Cardiac muscle cell (in vitro differentiated cells and primary cell): ENCODE measurements at places on chromosomes 2 and 18.

DNA sequence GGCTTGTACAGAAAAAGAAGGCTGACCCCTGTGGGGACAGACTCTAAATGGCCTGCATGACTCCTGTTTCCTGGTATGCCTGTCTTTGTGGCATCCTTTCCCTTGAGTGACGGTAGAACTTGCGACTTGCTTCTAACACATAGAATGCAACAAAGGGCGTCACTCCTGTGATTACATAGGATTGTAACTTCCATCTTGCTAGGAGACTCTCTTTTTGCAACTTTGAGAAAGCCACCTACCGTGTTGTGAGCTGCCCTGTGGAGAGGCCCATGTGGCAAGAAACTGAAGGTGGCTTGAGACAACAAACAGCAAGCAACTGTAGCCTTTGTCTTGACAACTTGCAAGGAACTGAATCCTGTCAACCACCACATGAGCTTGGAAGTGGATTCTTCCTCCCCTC lies 46.5 kb downstream of the THNSL2 start:
- DNase-seq, result no peak

DNA sequence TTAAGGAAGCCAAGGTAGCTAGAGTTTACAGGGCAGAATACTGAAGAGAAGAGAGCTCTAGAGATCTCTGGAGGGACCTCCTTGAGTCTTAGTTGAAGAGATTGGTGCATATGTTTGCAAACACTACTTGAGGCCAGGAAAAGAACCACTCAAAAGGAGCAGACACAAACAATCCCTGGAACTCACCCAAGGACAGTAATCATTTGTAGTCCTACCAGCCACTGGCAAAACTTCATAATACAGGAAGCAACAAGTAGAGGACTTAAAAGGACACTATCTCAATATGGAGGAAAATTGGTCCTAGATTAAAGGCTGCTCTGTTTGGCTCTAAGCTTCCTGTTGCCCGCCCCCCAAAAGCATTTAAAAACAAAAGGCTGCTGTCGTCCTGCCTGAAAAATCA lies 46.9 kb upstream of the UBXN4 start:
- DNase-seq, result no peak

GRCh38 chr2:141501752-141502151 lies 629.1 kb downstream of the LRP1B start:
- DNase-seq, result no peak

- no peak for DNase-seq
Observed at GRCh38 chr2:236179236-236180075, 11.3 kb upstream of the GBX2 start.

- DNase-seq, result peak; percentile 42
Observed at GRCh38 chr2:161139098-161139987, 20.9 kb upstream of the TANK start.

- DNase-seq, result no peak
Observed at GRCh38 chr2:152385650-152386049, 50.7 kb downstream of the FMNL2 start.

DNA sequence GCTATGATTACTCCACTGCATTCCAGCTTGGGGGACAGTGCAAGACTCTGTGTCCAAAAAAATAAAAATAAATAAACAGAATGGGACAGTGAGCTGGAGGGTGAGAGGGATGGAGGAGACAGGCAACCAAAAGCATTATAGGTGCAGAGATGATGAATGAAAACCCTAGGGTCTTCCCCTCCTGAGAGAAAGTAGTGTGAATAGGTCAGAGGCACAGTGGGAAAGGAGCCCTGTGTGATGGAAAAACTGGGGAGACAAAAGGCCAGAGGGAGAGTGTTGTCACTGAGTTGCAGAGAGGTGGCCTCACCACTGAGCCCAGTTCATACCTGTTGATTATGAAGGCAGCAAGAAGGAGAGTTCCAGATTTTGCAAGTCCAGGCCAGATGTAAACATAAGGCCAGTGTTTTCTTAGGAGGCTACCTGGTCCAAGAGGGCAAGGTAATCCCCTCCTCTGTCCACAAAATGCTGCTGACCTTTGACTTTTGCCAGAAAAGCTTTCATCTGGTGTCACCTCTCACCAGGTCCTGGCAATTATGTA lies 17.6 kb upstream of the AGFG1 start:
- no peak for DNase-seq

DNA sequence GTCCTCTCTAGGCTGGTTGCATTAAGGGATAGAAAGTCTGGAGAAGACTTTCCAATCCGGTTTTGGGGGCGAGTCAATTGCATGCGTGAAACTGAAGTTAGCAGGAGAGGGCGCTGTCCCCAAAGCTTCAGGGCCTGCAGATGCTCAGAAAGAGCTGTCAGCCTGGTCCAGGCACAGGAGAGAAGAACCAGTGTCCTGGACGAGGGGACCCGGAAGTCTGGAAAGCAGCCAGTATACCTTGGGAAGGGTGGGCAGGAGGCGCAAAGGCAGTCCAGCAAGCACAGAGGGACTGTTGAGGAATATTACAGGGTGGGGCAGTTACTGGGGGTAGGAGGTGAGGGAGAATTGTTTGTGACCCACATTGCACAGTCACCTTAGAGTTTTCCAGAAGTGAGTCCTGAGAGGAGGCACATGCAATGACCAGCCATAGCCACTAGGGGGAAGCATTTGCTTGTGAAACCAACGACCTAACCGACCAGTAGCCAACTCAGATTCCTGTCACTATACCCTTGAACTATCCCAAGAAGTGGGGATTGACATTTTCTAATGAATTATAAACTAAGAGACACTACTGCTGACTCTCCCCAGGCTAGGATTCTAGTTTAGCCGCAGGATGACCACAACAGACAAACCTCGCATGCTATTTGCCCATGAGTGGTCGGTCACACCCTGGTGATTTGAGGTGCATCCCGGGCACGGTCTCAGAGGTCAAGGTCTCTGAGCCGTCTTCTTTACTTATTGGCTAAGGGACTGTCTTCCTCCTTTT lies 172.8 kb downstream of the RDH14 start:
- DNase-seq, result peak; percentile 88

GRCh38 chr18:58793361-58793760 lies 71.3 kb upstream of the ZNF532 start:
- peak; percentile 84 for DNase-seq

- no peak for DNase-seq
Observed at GRCh38 chr2:122808286-122808969, 1053.0 kb downstream of the TSN start.

DNA sequence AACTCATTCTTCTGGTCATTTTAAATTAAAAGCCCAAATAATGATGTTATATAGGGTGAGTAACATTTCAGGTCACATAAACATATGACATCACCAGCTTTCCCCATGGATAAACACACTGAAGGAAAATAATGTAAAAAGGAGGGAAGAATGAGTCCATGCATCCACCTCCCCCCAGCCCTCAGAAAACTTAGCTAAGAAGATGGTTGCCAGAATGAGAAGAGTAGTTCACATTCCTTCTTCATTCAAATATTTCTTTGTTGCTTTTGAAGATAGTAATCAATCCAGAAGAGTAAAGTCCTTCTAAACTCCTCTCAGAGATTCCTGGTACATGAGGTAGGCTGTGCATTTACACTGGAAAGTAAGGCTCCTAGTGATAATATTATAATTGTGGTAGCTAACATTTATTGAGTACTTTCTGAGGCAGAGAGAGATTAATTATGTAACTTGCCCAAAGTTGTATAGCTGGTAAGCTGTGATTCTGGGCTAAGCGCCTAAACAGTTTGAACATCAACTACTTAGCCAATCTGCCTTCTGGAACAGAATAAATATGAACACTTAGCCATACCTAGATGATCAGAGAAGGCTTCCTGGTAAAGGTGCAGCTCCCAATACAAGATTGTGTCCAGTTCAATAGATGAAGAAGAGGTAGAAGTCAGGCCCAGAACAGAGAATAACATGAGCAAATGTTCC lies 256.7 kb upstream of the FN1 start:
- no peak for DNase-seq

GRCh38 chr2:144452169-144452988 lies 67.5 kb downstream of the ZEB2 start:
- peak; percentile 59 for DNase-seq

GRCh38 chr2:11008773-11009172 lies 97.0 kb downstream of the KCNF1 start:
- DNase-seq, result no peak

DNA sequence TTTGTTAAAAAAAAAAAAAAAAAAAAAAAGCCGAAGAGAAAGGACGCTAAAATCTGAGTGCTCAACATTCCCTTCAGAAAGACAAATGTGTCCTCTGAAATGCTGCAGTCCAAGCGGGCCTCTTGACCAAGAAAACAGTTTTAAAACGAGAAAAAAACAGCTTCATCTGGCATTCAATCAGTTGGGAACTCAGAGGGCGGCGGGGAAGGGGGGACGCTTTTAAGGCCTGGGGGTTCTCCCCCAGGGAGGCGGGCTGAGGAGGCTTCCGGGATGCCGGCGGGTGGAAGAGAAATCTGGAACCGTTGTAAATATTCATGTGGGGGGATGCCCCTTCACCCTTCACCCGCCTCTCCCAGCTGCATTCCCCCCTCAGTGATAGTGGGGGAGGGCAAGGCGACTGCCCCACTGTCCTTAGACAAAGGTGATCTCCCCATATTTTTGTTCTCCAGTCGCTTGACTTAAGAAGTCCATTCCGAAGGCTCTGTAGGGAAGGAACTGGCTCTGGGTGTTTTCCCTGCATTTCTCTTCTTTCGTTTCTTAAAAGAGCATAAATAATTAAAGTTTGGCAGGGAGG lies 3.3 kb upstream of the HOXD11 start:
- no peak for DNase-seq

- no peak for DNase-seq
Observed at GRCh38 chr2:120817956-120818325, 82.3 kb downstream of the GLI2 start.

GRCh38 chr18:74310411-74310810 lies 5.2 kb upstream of the C18orf63 start:
- DNase-seq, result peak; percentile 56

DNA sequence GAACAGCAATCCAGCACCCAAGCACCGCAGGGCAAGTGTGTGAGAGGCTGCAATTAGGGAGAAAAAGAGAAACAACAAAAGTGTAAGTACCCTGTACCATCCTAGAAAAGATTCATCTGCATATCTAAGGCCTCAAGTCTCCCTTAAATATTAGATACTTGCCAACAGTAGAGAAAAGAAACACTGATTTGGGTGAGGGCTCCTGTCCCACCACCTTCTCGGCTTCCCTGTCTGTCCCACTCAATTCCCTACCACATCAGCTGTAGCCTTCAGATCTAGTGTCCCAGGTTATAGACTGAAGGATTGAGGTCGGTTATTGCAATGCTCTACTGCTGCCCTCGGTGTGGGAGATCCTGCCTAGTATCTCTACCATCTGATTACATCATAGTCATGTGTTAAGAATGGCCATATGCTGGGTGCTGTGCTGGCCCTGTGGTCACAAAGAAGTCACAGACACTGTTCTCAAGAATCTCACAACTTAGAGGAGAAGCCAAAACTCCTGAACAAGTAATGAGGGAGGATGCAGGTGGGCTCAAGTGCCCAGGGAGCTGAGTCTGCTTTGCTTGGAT lies 2.5 kb downstream of the RAX start:
- DNase-seq, result no peak

DNA sequence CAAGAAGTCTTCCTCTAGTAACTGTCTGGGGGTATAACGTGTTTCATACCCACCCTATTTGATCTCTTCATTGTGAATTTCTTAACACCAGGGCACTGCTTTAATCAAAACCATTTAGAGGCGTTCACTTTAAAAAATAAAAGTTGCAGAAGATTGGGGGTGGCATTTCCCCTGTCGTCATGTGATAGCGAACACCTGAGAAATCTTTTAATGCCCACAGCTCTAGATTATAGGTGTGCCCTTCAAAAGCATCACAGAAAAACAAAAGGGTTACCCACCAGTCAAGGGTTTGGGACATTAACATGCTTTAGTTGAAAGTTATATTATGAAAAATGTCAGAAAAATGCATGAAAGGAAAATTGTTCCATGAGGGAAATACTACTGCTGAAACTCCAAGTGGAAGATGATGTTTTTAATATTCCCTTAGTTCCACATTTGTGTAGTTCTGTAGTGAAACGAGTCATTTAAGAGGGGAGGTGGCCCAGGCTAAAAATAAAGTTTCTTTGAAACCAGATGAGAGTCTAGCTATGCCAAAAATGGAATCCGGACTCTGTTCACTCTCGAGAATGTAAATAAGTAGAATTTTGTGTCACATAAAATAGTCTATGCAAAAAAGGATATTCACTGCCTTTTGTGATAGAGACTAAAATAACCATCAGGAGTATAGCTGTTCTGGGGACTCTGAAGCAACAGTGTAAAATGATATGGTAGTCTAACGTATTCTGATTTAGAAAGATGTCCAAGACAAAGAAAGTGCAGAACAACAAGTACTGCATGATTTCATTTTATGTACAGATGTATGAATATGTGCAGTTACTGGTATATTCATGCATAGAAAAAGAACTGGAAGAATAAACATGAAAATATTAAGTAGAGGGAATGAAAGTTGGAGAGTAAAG lies 95.3 kb downstream of the TMEM247 start:
- no peak for DNase-seq

GRCh38 chr2:224751996-224752698 lies 36.0 kb upstream of the CCDC195 start:
- no peak for DNase-seq

GRCh38 chr2:198077477-198077876 lies 273.1 kb downstream of the PLCL1 start:
- no peak for DNase-seq

- DNase-seq, result peak; percentile 8
Observed at GRCh38 chr2:206230060-206230762, 44.3 kb upstream of the ZDBF2 start.

DNA sequence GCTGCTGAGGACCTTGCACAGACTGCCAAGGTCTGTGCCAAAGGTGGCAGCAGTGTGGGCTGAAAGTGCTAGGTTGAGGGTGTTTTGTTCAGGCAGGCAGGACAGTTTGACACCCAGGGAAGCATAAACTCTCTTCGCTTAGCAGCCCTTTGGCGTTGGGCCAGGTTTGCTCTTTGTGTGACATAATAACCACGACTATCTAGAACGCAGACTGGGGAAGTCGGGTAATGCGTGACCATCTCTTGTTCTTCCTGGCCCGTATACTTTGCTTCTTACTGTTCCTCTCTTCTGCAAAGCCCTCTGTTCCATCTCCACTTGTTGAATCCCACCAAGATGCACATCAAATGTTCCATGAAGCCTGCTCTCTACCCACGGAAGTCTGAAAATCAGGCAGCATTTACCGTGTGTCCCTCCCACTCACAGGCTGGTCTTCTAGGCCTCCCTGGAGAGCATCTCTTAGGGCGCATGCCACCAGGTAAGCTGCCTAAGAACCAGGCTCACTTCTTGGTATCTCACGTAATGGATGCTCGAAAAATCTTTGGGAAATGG lies 96.7 kb upstream of the LMAN1 start:
- peak; percentile 18 for DNase-seq

- no peak for DNase-seq
Observed at GRCh38 chr2:212711856-212712255, 173.3 kb upstream of the ERBB4 start.

- DNase-seq, result no peak
Observed at GRCh38 chr2:154794406-154794805, 95.9 kb downstream of the KCNJ3 start.

DNA sequence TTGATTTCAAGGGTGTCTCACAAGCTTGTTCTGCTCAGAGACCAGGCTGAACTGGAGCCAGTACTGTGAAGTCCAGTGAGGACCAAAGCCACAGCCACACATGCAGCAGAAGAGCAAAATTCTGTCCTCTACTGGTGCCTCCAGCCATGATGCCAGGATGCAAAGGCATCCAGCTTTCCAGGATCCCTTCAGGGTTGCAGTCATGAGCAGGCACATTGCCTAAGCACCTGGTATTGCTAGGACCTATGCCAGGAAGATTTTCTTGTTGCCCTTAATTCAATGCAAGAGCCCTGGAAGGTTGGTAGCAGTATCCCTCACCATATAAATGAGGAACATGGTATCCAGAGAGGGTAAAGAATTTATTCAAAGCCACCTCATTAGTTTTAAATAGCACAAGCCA lies 78.9 kb upstream of the CYRIA start:
- DNase-seq, result no peak

- peak; percentile 99 for DNase-seq
Observed at GRCh38 chr2:45009303-45009927, at the start of gene SIX2. Gene SIX2 (minus strand): TSS chr2:45009452. CDS start chr2:45009110, 342 bp downstream.
